ENCODE measurements at places on chromosomes 16 and 17.

DNA sequence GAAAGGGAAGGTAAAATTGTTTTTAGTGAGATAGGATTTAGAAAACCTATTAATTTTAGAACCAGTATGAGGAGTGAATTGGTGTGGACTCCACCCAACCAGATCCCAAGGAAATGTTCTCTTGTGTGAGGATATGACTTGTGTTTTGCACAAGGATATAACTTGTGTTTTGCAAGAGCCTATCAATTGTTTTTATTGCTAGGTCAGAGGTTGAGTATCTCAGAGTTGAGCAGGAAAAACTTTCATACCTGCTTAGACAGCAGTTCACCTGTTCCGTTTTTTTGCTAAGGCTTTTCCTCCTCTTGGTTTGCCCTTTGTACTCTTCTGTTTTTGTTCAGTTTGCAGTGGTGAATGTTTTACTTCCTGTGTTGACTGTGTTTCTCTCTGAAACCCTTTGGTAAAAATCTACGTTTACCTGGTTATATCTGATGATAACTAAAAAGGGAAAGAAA lies 5.1 kb downstream of the NBR1 start:
- no peak for DNase-seq

DNA sequence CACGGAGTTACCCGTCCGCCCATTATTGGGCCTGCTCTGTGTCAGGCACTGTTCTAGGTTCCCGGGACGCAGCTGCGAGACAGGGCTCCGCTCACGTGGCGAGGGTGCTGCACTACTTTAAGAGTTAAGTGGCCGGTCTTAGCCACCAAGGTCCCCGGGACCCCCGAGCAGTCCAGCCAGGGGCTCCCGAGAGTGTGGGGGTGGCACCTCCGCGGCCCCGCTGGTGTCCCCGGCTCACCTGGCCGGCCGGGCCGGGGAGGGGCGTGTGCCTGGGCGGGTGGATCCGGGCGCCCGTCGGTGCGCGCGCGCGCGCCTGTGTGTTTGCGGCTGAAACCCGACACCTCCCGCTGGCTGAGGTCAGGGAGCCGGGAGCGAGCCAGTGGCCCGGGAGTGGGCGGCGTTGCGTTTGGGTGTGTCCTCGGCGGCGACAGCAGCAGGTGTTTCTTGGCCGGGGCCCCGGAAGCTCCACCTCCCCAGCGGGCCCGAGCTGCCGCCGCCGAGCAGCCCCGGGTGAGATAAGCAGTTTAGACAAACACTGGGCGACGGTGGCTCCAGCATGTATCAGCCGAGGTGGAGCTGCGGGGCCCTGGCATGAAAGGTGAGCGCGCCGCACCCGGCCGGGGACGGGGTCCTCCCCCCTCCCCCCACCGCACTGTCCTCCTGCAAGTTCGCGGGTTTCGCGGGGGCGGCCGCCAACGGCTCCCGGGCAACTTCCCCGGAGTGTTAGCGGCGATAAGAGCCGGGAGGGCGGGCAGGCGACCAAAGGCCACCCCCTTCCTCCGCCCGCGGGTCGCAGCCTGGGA lies at the start of gene GSE1:
TSS of gene GSE1 (plus strand) at position 522 of the 803 bp plus-strand sequence. CDS start at position 592, 70 bp downstream.
- DNase-seq: peak; percentile 42

- no peak for DNase-seq
Measured at GRCh38 chr17:28093999-28094716, 51.7 kb downstream of the NLK start.

GRCh38 chr16:89346869-89347268 lies 129.4 kb downstream of the ZNF778 start:
- DNase-seq: no peak

- no peak for DNase-seq
Measured at GRCh38 chr17:12409082-12409481, 256.6 kb upstream of the MYOCD start.

- peak; percentile 28 for DNase-seq
Measured at GRCh38 chr17:74466828-74467184, 372 bp downstream of the CD300A start.

DNA sequence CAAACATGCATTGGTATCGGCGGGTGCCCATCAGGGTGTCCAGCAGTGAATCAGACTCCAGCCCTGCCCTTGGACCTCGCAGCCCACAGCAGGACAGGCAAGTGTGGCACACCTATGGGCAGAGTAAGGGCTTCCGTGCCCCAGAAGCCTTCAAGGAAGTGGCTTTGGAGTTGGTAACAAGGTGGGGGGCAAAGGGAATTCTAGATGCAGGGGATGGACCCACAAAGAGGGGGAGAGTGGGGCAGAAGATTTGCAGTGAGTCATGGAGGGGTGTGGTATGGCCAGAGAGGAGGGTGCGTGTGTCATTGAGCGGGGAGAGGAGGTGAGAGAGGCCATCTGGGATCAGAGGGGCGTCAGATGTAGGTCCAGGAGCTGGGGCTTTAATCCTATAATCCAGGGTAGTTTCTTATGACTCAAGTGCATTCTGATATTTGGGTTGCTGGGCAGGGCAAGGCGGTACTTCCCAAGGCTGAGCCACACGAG lies 8.5 kb upstream of the SPNS2 start:
- no peak for DNase-seq

DNA sequence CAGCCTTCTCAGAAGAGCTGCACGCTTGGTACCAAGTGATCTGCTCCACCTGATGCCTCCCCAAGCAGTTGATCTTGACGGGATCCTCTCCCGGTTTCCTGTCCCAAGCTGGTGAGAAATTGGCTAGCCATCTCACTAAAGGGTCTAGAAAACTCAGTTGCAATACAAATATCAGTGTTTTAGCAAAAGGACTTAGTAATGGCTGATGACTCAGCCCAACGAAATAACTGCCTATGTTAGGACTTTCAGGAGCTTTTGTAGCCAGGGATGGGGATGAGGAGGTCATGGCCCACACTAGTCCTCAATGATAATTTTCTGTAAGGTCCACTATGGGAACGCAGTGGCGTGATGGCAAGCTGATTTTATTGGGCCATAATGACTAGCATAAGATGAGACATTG lies 23.3 kb upstream of the ENGASE start:
- no peak for DNase-seq

DNA sequence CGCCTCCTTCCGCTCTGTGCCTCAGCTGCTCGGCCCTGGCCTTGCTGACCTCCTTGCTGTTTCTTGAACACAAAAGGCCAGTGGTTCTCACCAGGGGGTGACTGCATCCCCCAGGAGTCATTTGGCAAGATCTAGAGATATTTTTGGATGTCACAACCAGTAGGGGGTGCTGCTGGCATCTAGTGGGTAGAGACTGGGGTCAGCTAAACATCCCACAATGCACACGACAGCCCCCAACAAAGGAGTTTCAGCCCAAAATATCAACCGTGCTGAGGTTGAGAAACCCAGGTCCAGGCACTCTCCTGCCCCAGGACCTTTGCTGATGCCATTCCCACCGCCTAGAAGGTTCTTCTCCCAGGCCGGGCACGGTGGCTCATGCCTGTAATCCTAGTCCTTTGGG lies 39.7 kb downstream of the ABCC6 start:
- no peak for DNase-seq

DNA sequence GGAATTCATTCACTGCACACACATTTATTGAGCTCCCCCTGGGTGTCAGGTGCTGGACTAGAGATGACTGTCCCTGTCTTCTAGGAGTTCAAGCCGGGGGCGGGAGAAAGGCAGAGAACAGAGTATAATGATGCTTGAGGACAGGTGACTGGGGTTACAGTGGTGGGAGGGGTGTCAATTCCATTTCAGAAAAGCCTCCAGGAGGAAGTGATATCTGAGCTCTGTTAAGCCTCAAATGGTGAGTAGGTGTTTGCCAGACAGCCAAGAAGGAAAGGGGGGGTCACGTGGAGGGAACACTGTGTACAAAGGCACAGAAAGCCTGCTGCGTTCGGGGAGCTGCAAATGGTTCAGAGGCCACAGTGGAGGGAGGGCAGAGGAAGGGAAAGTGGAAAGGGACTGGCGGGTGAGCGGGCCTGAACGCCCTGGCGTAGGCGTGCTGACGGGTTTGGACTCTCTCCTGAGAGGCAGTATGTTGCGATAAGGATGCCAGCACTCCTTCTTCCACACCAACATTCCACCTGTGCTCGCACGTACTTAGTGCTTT lies 9.7 kb upstream of the NXPH3 start:
- no peak for DNase-seq

- DNase-seq: no peak
Measured at GRCh38 chr16:12524658-12525057, 279.0 kb downstream of the CPPED1 start.

GRCh38 chr17:62761884-62762283 lies 46.2 kb downstream of the MARCHF10 start:
- DNase-seq: no peak
